Chondrocyte (in vitro differentiated cells): ENCODE measurements at places on chromosomes 3 and 15.

DNA sequence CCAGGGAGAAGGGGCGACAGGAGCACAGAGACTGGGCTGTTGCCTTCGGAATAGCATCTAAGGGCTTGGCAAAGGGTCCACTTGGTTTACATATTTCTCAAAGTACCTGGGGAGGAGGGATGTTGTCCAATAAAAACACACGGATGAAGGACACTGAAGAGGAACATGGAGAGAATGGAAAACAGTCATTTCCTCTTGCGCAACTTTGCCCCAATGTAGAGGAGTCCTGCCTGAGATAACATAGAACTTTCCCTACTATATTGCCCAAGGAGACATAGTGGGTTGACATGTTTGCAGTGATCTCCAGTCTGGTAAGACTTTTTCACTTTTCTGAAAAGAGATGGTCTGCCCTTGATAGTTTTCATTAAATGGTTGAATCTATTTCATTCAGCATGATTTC lies 468.8 kb upstream of the SUCLG2 start:
- DNase-seq: no peak

DNA sequence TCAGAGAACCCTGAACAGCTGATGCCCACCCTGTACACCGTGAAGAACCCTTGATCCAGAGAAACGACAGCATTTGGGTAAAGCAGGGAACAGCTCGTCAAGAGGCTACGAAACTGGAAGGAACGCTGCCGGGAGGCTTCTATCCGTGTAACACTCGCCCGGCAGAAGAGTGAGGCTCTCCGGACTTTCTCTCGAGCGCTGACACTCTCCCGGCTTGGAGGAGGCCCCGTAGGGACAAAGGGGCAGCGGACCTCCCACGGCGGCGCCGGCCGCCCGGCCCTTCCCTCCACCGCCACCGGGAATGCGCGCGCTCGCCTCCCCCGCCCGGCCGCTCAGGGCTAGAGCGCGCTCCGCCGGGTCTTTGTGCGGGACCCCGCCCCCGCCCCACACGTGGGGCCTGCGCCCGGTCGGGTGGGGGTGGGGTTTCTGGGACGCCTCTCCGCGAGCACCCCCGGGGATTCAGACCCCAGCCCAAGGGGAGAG lies 1.7 kb downstream of the HYAL2 start:
- DNase-seq: peak; percentile 86

DNA sequence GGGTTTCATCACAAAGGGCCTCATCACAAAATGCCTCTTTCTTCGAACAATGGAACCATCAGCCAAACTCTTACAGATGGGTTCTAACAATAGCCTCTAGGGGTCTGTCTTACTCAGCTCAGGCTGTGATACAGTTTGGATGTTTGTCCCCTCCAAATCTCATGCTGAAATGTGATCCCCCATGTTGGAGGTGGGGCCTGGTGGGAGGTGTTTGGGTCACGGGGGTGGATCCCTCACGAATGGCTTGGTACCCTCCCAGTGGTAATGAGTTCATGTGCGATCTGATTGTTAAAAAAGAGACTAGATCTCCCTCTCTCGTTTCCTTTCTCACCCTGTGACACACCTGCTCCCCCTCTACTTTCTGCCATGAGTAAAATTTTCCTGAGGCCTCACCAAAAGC lies 47.9 kb upstream of the LIPC start:
- no peak for DNase-seq

DNA sequence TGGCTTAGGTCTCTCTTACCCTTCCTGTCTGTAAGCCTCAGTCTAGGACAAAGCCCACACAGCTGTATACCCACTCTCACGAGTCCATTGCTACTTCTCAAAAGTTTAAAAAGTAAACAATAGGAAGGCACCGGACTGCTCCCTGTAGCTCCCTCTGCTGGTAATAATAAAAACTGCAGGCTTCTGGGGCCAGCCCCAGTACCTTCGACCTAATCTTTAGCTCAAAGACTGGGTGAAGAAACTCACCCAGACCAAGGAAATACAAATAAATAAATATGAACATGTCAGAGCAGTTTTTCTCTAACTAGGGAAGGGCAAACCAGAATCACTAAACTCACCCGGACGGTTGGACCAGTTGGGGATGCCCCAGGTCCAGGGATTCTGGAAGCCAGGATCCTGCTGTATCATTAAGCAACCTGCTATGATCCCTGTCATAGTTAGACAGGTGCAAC lies 5.0 kb downstream of the FAM219B start:
- DNase-seq: no peak
